Pancreas (tissue), 10 donors: ENCODE measurements at places on chromosomes 5 and 9. TPM values are rescaled to one million over a fixed set of nuclear protein-coding genes. Genes with fewer than 3 reads are reported as not detected.

Gene EDIL3
- 1.3 TPM for polyA plus RNA-seq

Gene MOCS2
- 31.2 TPM for polyA plus RNA-seq

Gene AP3S1
- 26.0 TPM for polyA plus RNA-seq

Gene MARCHF11
- 0.68 TPM for polyA plus RNA-seq

Gene ARL15
- polyA plus RNA-seq, result 3.9 TPM

Gene TLN1
- polyA plus RNA-seq, result 64.5 TPM

Gene SLC24A2
- polyA plus RNA-seq, result 0.08 TPM

Gene CCDC192
- not detected for polyA plus RNA-seq

Gene CCNO
- 16.2 TPM for polyA plus RNA-seq

Gene TPRN
- polyA plus RNA-seq, result 66.5 TPM

Gene ANKS6
- 20.6 TPM for polyA plus RNA-seq

Gene OR1J2
- polyA plus RNA-seq, result not detected

Gene PDLIM4
- polyA plus RNA-seq, result 3.3 TPM

Gene PRRX2
- 1.2 TPM for polyA plus RNA-seq

Gene MGAT4B
- polyA plus RNA-seq, result 58.7 TPM

Gene BBLN
- 133 TPM for polyA plus RNA-seq

Gene ELAVL2
- polyA plus RNA-seq, result not detected

Gene SLC46A2
- not detected for polyA plus RNA-seq

Gene ANGPTL2
- polyA plus RNA-seq, result 1.2 TPM

Gene FOXD4L3
- 0.15 TPM for polyA plus RNA-seq
